ENCODE measurements at places on chromosomes 13 and 19. TPM values are rescaled to one million over a fixed set of nuclear protein-coding genes. Genes with fewer than 3 reads are reported as not detected.

GRCh38 chr13:47457626-47458025 lies 543.4 kb downstream of the SUCLA2 start:
- DNase-seq: no peak

- DNase-seq: no peak
Observed at GRCh38 chr19:17778968-17779929, 15.7 kb upstream of the B3GNT3 start.

DNA sequence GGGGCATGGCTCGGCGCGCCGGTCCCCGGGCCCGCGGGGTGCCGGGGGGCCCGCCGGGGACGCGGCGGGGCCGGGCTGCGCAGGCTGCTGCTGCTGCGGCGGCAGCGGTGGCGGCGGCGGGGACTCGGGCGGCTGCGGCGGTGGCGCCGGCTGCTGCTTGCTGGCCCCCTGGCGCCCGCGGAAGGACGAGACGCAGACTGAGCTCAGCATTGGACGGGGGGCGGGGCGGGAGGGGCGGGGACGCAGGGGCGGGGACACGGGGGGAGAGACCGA lies 368 bp downstream of the KCNC3 start:
- no peak for DNase-seq

DNA sequence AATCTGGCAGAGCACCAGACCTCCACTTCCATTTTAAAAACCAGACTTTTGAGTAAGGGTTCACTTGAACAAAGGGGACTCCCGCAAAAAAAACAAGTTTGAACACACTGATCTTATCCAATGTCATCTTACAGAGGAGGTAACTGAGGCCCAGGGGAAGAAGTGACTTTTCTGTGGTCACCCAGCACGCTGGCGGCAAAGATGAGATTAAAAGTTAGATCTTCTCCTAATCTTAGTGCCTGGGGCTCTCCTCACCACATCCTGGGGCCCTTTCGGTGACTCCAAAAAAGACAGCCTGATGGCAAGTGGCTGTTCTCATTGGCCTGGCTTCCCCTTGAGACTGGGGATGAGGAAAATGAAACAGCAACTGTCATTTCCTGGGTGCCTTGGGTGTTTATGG lies 101.8 kb upstream of the ZNF98 start:
- no peak for DNase-seq

DNA sequence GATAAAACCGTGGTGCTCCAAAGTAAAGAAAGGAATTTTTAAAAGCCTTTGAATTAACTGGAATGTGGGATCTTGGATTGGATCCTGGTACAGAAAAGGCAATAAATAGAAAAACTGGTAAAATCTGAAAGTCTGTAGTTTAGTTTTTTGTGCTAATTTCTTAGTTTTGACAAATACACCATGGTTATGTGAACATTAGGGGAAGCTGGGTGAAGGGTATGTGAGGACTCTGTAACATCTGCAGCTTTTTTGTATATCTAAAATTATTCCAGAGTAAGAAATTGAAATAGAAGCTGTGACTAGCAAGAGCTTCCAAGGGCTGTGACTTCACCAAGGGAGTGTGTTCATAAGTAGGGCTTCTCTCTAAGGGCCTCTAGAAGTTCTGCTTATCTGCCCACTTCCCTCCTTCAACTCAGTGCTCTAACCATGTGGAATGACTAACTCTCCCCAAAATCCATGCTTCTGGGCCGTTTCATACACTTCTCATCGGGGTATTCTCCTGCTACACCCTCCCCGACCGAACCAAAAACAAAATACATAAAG lies 26.5 kb downstream of the ARHGAP35 start:
- no peak for DNase-seq

DNA sequence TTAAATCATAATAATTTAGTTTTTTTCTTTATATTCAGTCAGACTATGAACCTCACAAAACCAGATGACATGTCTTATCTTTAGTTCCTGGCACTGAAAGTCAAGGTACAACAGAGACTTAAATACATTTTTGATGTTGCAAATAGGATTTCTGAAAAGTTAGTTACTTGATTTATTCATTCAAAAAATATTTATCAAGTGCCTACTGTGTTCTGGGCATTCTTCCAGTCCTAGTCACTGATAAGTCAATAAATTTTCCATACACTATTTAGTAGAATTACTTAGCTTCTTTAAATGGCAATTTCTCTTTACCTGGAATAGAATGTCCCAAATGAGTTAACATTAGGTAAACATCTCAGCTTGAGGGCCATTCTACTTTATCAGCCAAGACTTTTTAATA lies 938.3 kb upstream of the PCDH9 start:
- no peak for DNase-seq

The KLK3 gene
- total RNA-seq: not detected
